Left renal pelvis (tissue), 4 donors: ENCODE measurements at places on chromosomes 7 and 10. TPM values are rescaled to one million over a fixed set of nuclear protein-coding genes. Genes with fewer than 3 reads are reported as not detected.

The SMKR1 gene
- 0.86 TPM for polyA plus RNA-seq

DNA sequence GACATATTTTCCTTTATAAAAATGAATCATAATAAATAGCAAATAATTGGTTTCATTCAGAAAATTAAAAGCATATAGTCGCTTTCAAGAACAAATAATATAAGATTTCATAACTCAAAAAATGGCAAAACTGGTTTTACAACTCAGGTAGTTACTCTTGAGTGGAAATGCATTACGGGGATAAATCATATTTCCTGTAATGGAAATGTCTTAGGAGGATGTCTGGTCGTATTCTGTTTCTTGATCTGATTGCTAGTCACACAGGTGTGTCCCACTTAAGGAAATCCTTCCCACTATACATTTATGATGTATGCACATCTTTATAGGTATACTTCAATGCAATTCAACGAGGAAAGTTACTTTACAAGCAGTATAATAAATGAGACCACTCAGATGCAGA is 20.7 kb downstream of the NRAP start:
- no peak for DNase-seq

DNA sequence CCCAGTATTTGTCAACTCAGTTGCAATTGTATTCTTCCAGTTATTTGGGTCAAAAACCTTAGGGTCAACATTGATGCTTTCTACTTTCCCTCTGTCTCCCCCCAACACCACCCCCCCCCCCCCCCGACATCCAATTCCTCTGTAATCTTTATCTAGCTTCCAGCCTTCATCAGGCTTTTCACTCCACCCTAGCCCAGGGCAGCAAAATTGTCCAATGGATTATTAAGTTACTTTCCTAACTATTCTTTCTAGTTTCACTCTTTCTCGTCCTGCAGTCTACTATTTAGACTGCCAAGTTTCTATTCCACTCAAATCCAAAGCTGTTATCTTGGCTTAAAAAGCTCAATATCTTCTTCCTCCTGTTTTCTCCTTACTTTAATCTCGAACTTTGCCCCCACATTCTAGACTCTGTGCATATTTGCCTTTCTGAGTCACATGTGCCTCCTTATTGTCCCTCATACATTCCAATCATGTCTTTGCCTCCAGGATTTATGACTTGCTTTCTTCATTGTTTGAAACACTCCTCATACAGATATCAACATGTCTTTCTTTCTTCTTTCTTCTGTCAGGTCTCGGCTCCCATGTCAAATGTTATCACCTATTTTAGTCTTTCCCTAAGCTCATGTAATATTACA is 196.6 kb upstream of the TMEM196 start:
- DNase-seq, result no peak

The C10orf90 gene
- polyA plus RNA-seq, result 0.23 TPM

DNA sequence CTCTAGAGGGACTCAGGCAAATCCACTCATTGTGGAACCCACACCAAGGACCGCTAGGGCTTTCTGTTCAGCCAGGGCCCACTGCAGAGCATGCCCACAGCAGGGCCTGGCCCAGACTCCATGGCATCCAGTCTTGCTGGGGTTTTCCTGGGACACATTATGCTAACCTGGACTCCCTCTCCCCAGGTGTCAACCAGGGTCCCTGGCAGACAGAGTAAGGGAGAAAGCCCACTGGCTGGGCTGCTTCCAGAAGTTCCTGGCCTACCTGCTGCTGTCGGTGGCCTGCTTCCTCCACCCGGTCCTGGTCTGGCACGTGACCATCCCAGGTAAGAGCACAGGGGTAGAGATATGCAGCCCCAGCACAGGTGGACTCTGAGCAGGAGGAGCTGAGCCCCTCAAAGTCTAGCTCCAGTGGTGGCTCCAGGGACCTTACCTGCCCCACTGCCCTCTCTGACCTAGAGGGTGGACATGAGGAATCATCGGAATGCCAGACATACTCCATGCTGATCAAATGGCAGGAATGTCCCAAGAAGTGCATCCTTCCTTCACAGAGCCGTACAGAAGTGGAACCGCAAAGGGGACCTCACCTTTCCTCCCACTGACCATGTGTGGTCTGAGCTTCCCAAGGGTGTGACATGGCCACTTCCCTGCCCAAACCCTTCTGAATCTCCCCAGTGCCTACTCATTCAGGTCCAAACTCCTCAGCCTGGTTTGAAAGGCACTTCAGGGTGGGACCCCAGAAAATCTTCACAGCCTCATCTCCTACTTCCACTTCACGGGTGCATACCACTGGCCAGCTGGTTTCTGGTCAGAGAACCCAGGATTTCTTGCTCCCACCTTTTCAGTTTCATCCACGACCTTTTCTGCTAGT is 22.5 kb downstream of the TMEM72 start:
- no peak for DNase-seq

DNA sequence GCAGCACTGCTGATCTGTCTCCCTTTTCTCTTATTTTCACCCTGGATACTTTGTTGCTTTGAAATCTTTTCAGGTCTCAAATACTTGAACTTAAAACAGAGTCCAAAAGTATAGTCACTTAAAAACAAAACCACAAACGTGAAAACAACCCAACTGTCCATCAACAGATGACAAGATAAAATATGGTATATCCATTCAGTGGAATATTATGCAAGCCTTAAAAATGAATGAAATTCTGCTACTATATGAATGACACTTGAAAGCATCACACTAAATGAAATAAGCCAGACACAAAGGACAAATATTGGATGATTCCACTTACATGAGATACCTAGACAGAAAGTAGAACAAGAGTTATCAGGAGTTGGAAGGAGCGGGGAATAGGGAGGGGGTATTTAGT is 44.7 kb upstream of the EFCAB10 start:
- no peak for DNase-seq

DNA sequence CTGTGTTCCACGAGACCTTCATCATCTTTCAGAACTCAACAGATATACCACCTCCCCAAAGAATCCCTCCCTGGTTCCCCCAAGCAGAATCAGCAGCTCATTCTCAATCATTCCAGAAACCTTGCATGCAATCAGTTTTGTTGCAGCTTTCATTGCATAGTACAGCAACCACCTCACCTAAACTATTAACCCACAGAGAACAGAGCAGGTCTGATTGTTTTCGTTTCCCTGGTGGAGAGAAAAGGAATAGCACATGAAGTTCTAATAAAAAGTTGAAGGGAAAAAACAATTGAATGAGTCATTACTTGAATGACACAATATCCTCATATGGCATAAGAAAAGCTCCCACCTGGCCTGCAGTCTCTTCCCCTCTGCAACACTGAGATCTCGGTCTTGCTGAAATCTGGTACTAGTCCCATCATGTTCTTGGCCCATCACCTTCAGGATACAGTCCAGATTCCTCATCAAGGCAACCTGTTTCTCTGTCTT is 147.1 kb upstream of the GDF10 start:
- no peak for DNase-seq

The ANKRD22 gene
- polyA plus RNA-seq, result 0.73 TPM

GRCh38 chr10:73054286-73054685 is 42.4 kb downstream of the P4HA1 start:
- no peak for DNase-seq

- no peak for DNase-seq
Measured at GRCh38 chr7:155750255-155751125, 61.8 kb downstream of the SHH start.

- no peak for DNase-seq
Measured at GRCh38 chr7:120926943-120927346, 23.6 kb upstream of the ING3 start.

- no peak for DNase-seq
Measured at GRCh38 chr7:155283565-155284194, 14.0 kb upstream of the INSIG1 start.

DNA sequence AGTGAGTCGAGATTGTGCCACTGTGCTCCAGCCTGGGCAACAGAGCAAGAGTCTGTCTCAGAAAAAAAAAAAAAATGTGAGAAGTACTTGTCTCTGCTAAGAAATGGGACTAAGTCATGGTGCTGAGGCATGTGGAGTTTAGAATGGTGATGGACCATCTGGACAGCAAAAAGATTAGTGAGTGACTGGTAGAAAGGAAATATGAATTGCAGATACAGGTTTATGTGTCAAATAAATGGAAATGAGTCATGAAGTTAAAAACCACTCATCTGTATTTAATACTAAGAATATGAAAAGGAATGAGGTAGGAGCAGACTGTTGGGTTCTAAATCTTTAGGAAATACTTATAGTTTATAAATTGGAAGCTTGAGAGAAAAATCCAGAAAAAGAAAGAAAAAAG is 625.7 kb upstream of the ANKRD30A start:
- DNase-seq, result no peak

DNA sequence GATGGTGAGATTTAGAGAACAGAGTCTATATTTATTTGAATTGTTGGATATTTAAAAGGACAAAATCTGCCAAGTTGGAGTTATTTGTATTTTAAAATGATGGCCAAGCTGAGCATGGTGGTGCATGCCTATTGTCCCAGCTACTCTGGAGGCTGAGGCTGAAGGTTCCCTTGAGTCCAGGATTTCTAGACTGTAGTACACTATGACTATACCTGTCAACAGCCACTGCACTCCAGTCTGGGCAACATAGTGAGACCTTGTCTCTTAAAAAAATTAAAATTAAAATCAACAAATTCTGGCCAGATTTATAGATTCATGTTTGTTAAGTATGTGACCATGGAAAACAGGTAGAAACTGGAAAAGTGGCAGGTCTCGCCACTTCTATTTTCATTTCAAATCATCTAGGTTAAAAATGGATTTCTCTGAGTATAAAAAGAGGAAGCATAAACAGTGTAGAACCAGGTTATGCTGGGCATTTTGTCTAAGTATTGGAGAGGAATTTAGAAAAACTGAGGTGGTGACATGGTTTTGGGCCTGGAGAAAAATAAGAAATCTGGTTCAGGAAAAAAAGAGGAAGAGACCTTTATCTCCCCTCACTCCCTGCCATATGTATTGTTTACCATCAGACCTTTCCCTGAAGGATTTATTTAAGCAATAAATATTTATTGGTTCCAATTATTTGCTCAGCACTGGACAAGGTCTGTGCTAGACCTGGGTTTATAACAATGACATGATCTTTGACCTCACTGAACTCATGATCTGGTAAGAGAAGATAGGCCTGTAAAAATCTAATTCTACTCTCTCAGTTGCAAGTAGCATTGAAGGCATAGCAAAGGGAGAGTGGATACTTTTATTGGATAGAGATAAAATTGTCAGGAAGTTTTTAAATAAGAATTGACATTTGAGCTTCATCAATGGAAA is 134.2 kb downstream of the TSPAN12 start:
- DNase-seq, result no peak

DNA sequence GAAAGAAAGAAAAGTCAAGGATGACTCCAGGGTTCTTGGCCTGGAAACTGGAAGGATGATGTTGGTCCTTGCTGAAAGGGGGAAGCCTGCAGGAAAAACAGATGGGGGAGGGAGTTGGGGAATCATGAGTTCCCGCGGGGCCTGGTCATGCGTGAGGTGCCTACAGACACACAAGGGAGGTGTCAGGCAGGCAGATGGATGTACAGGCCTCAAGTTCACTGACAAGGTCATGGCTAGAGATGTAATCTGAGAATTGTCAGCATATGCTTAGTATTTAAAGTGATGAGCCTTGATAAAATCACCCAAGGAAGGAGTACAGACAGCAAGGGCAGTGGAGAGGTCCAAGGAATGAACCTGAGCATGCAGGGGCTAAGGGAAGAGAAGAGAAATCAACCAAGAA is 46.8 kb downstream of the DLG5 start:
- no peak for DNase-seq

DNA sequence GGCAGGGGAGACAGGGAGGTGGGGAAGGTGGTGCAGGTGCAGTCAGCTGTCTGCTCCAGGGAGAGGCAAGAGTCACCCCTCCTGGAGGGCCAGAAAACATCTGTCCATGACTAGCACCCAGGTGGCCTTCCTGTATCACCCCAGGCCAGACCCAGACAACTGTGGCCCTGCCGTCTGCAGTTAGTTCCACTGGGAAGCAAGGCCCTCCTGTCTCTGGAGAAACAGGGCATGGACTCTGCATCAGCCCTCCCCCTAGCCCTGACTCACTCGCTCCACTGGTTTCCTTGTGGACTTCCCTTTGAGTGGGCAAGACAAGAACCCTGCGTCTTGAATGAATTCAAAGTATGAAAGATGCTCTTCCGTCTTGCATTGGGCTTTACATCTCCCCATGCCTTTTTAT is 12.6 kb downstream of the TBATA start:
- no peak for DNase-seq

GRCh38 chr10:128147064-128147463 is 20.8 kb upstream of the MKI67 start:
- no peak for DNase-seq

- DNase-seq, result no peak
Measured at GRCh38 chr10:77756319-77757232, 119.0 kb upstream of the KCNMA1 start.

- no peak for DNase-seq
Measured at GRCh38 chr10:60973086-60973485, 29.1 kb upstream of the RHOBTB1 start.

The POLR2J2 gene
- polyA plus RNA-seq, result 0.73 TPM
